Stimulated activated CD4-positive, alpha-beta T cell treated with anti-CD3 and anti-CD28 coated beads, Interleukin-4, amount 100 ng/mL, for 48 hours (primary cell): ENCODE measurements at places on chromosomes 1 and 21.

- no peak for DNase-seq
Observed at GRCh38 chr21:38938769-38939168, 133.0 kb downstream of the ETS2 start.

DNA sequence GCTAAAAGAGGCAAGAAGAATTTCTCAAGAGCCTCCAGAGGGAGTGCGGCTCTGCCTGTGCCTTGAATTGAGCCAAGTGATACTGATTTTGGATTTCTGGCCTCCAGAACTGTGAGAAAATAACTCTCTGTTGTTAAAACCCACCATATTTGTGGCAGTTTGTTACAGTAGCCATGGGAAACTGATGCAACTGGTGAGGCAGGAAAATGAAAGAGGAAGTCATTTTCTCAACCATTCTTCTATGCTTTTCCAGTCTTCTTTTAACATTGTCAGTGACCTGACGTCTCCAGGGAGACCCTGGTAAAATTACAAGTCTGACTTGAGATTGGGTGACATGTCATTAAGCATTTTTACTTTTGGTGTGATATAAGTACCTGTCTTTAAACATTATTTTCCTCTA is 5.8 kb downstream of the OR6P1 start:
- DNase-seq = no peak

- DNase-seq = no peak
Observed at GRCh38 chr1:229643996-229644745, 18.1 kb downstream of the URB2 start.

GRCh38 chr1:36142121-36142520 is 7.2 kb downstream of the TRAPPC3 start:
- DNase-seq = no peak

GRCh38 chr1:155193275-155193990 is 14.3 kb downstream of the THBS3 start:
- peak; percentile 82 for DNase-seq

DNA sequence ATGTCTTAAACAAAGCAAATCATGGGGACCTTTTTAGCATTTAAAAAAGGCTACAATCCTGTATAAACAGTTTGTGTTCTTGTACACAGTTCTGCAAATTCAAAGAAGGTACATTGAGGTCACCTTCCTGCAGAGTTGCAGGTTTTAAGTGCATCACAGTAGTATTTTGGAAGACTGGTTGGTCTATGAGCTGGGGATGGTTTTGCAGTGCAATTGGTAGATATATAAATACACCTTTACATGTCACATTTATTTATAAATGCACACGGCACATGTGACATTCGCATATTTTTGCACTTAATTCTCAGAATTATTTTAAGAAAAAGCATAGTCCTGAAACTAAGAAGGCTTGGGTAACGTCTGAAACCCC is 599 bp upstream of the ITPKB start:
- no peak for DNase-seq

DNA sequence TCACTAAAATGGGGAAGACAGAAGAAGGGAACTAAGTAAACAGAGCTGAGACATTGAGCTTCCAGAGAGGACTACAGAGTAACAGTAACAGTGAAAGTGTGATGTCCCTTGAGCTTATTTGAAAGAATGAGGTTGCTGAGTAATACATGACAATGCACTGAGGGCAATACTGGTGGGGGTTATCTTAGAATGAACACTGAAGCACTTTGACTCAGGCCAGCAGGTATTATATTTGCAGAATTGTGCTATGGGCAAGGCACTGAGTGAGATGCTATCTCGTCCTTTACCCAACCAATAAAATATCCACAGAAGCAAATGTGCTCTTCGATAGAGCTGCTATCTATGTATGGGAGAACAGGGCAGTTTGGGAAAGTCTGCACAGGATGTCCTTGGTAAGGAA is 133.2 kb downstream of the DISP1 start:
- DNase-seq = no peak

- DNase-seq = no peak
Observed at GRCh38 chr1:51565009-51565408, 45.9 kb upstream of the EPS15 start.

GRCh38 chr1:47232187-47232874 is at the start of gene TAL1:
TAL1 (minus strand) TSS chr1:47232225; CDS start chr1:47225888, 6,337 bp downstream.
- no peak for DNase-seq

- peak; percentile 91 for DNase-seq
Observed at GRCh38 chr1:2049718-2050431, at the start of gene PRKCZ. PRKCZ (plus strand) TSS chr1:2050411; CDS start chr1:2050631, 220 bp downstream.

DNA sequence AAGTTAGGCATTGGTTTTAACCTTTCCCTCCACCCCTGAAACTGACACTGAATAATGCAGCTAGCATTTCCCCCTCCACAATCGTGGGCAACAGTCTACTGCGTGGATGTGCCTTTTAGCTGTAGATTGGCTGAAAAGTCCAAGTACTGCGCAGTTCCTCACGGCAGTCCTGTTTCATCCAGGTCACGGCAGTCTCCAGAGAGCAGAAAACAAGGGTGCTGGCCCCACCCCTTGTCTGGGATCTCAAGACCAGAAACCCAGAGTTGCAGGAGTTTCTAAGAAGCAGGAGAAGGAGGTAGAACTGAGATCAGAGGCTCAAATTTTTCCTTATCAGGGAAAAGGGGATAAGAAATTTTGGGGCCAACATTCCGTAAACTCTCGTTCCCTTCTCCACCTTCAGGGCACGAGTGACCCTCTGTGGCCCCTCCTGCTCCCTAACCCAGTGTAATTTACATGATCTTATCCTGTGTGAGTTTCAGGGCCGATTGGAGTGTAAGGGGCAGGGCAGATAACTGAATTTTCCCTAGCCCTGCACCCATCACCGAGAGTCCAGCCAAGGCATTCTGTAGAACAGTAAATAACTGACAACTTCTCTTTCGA is 25.9 kb upstream of the PLA2G2C start:
- DNase-seq = no peak

GRCh38 chr21:15062606-15062965 is 2.2 kb downstream of the NRIP1 start:
- no peak for DNase-seq

DNA sequence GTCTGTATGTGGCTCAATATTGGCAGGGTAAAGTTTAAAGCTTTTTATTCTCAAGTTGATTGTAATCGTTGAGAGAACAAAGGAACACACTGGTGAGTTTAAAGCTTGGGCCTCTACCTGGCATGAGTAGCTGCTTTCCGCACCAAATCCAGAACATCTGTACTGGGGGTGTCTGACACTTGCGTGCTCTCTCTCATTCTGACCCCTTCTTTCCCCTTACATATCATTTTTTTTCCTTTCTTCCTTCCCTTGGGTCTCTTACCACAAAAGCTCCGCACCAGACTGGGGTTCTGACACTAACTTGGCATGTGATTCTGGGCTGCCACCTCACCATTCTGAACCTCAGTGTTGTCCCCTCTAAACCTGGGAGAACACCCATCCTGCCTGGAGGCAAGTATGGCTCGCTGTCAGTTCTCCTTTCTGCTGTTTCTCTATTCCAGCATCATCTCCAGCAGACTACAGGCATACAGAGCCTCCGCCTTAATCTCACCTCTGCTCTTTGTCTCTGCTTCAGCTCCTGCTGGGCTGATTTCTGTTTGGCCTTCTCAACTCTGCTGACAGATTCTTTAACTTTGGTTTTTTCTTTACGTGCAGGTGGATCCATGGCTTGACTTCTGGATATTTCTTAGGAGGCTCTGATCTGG is 859 bp upstream of the ERMAP start:
- DNase-seq = no peak

- DNase-seq = no peak
Observed at GRCh38 chr21:32312976-32313375, 14.3 kb downstream of the MRAP start.

GRCh38 chr1:211326140-211326527 is 499 bp upstream of the TRAF5 start:
- no peak for DNase-seq

GRCh38 chr1:172601046-172601630 is 57.8 kb upstream of the FASLG start:
- DNase-seq = no peak

DNA sequence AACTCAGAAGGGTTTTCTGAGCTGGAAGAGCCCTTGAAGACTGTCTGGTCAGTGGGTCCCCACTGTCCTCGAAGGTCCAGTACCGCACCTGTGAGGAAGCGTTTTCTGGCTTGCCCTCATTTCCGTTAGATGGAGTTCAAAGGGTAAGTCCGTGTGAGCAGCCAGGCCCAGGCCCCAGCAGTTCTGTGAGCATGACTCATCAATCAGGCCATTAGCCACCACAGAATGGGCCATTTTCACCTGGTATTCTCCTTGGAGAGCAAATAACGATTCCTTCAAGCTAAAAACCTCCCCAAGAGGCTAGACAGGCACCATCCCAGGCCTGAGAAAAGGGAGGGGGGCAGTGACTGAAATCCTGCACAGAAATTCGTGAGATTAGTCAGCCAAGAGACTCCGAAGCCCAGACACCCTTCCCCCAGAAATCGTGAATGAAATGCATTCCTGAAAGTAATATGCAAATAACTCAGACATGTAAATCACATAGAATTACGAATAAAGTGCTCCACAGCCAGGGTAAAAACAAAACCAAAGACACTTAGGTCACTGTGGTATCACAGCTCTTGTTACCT is 66.0 kb downstream of the BCAR3 start:
- peak; percentile 45 for DNase-seq

DNA sequence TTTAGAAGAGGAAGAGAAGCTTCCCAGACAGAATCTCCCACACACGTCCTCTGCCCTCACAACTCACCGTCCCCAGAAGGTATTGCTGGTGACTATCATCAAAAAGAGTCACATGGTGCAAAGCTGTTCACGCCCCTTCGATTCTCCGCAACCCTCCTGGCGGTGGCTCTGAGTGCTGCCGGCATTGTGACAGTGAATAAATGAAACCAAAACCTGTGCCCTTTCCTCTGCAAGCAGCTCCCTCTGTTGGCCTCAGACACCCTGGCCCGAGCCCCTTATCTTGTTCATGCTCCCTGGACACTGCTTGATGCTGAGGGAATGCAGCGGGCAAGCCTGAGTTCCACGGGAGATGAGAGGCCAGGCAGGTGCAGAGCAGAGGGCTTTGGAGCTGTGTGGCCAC is 510.3 kb downstream of the NPHP4 start:
- DNase-seq = peak; percentile 14

DNA sequence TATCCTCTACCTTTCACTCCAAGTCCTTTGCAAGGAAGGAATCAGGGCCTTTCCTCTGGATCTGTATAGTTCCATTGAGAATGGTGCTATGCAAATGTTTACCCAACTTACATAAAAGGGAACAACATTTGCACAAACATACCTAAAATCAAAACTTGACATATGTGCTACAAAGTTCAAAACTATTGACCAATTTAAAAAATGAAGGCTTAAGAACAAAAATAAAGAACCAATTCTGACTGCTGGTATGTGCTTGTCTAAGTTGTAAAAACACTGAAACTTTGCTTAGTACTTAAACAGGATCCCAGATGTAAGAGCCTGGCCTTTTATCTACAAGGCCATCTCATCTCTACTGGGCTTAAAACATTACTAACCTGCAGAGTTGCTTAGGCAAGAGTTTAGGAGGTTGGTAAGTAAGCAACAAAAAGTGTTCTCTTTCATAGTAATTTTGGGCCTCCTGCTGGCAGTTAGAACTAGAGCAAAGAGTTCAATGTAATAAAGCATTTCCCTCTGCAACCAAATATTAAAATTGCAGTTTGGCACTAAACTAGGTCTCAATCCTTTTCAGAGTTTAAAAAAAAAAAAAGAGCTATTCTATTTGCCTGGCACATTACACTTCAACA is 2.0 kb downstream of the SCMH1 start:
- no peak for DNase-seq

- no peak for DNase-seq
Observed at GRCh38 chr1:42136466-42136865, 16.7 kb upstream of the GUCA2B start.

DNA sequence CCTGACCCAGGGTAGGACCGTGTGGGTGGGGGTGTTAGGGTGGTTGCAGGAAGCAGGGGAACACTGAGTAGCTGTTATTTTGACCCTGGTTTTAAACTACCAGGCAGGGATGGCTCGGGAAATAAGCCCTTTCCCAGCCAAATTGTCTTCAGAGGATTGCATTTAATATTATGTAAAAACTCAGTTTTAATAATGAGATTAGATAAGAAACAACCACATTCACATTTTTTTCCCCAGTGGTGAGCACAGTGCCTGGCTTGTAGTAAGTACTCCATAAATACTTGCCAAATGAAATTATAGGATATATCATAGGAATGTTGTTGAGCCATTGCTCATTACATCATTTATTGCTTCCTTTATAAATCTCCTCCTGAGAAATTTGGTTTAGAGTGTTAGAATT is 3.1 kb upstream of the ACP6 start:
- no peak for DNase-seq

DNA sequence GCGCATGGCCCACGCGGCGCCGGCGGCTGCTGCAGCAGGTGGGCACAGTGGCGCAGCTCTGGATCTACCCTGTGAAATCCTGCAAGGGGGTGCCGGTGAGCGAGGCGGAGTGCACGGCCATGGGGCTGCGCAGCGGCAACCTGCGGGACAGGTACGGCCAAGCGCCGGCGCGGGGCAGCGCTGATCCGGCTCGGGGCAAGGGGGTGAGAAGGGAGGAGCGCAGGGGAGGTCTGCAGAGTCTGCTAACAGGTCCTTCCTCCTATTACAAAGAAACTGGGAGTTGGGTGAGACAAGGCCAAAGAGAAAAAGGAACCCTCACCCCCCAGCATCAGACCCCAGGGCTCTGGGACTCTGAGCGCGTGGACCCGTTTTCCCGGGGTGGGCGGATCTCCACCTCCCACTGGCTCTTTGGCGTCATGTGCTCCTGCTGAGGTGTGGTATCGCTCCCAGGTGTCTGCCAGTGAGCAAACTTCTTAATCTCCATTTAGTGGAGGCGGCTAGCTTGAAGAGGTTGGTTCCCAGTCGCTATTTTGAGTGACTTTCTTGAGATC is 431 bp downstream of the MTARC1 start:
- no peak for DNase-seq

- no peak for DNase-seq
Observed at GRCh38 chr1:225364439-225364838, 63.4 kb downstream of the LBR start.

DNA sequence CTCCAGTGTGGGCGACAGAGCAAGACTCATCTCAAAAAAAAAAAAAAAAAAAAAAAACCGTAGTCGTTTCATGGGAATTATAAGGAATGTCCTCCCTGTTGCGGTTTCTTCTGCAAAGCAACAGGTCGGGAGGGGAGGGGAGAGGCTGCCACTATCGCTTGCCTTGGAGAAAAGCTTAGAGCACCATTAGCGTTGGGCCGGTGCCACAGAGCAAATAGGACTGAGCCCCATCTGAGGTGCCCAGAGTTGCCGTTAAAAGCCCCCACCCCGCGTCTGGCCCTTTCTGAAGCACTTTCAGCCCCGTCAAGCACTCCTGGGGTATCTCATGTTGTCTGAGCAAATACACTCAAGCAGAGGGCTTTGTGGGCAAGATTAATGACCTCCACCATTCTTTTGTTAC is 2.2 kb downstream of the RIPPLY3 start:
- no peak for DNase-seq
